ENCODE measurements at places on chromosomes 2 and 18. TPM values are rescaled to one million over a fixed set of nuclear protein-coding genes. Genes with fewer than 3 reads are reported as not detected.
A peak's percentile ranks its signal among the peaks of the same experiment; 100 is the strongest.

DNA sequence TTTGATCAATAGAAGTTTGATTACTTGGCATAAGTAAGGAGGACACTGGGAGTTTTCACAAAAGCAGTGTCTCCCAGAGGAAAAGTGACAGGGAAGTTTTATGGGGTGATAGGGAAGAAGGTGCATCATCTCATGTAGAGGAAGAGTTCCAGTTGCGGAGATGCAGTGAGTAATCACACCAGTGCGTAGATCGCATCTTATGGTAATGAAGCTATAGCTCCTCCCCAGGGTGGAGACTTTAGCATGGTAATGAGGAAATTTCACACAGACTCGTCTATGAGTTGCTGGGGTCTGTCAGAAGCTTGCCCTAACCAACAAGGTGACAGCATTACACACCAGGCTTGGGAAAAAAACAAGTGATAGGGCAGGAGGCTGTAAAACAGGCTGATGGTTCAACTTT, 49.0 kb downstream of the KYNU start:
- DNase-seq: no peak

The SLC14A1 gene
- 2.8 TPM for total RNA-seq

DNA sequence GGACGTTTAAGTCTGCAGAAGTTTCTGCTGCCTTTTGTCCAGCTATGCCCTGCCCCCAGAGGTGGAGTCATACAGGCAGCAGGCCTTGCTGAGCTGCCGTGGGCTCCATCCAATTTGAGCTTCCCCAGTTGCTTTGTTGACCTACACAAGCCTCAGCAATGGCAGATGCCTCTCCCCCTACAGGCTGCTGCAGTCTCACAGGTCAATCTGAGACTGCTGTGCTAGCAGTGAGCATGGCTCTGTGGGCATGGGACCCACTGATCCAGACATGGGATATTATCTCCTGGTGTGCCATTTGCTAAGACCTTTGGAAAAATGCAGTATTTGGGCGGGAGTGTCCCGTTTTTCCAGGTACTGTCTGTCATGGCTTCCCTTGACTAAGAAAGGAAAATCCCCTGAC, 726.0 kb downstream of the ERBB4 start:
- no peak for DNase-seq

The FIGLA gene
- not detected for total RNA-seq

GRCh38 chr18:48229552-48229981, 179.6 kb downstream of the ZBTB7C start:
- DNase-seq: no peak

DNA sequence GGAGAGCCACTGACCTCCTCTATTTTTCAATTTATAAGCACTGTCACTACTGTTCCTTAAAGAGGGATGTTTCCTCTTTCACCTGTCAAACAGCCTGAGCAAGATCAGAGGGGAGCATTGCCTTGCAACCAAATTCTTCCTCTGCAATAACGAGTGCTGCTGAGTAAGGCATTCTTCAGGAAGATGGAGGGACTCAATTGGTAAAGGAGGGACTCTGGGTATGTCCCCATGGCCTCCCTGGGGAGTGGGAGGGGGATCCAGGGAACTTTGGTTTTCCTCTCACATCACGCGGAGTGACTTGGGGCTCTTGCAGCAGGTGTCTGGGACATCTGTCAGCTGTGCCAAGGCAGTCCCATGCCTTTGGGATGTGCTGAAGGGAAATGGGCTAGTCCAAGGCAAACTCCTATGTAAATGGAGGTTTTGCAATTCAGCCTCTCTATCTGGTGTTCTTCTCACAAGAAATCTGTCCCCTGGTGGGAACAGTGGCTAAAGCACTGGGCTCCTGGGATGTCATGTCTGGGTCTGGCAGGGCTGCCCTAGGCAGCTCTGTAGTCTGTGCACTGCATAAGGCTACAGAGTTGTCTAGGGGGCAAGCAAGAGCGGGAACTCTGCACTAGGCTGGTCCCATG, 14.4 kb upstream of the HES6 start:
- no peak for DNase-seq

The TAF1B gene
- total RNA-seq: 23.9 TPM

- no peak for DNase-seq
Observed at GRCh38 chr2:240324312-240325015, 111.0 kb upstream of the GPC1 start.

DNA sequence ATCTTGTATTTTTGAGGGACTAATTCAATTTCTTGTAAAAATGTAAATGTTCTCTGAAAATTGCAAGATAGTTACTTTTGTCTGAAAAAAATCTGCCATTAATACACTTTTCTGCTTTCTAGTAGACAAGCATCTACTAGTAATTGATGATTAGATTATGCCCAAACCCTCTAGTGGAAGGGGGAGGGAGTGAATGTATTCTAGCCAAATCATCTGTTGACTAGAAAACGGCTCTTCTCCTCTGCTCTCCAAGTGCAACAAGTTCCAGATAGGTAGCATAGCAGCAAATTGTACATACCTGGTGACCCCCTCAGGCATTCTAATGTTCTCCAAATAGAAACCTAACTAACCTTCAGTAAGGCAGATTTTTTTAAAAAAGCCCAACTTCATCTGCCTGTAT, 58.6 kb downstream of the RELCH start:
- no peak for DNase-seq

The LHCGR gene
- total RNA-seq: not detected

The ALK gene
- not detected for total RNA-seq

DNA sequence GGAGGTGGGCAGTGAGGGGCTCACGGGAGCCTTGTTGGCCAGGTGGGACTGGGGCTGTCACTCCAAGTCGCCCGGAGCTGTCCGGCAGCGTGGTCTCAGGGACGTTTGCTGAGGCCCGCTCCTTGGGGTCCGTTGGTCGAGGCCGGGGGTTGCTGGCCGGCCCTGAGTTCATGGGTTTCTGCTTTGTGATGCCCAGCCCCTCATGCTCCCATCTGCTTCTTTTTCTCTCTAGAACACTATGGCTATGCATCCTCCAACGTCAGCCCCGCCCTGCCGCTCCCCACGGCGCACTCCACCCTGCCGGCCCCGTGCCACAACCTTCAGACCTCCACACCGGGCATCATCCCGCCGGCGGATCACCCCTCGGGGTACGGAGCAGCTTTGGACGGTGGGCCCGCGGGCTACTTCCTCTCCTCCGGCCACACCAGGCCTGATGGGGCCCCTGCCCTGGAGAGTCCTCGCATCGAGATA, 14.5 kb downstream of the NFATC1 start:
- no peak for DNase-seq

DNA sequence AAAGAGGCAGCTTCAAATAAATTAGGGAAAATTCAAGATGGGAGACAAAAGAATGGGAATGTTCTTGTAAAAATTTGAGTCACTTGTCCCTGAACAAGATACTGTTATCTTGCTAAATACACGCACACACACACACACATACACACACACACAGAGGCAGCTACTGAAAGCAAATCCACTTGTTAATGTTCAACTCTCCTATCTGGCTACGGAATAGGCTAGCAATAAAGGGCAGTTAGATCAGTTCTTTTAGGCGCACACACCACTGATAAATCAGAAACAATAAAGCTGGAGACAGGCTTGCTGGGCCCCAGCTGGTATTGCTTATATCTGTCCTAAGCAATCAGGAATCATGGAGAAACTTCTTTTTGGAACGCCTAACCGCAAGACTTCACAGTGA, 461.6 kb downstream of the BCL11A start:
- DNase-seq: no peak

DNA sequence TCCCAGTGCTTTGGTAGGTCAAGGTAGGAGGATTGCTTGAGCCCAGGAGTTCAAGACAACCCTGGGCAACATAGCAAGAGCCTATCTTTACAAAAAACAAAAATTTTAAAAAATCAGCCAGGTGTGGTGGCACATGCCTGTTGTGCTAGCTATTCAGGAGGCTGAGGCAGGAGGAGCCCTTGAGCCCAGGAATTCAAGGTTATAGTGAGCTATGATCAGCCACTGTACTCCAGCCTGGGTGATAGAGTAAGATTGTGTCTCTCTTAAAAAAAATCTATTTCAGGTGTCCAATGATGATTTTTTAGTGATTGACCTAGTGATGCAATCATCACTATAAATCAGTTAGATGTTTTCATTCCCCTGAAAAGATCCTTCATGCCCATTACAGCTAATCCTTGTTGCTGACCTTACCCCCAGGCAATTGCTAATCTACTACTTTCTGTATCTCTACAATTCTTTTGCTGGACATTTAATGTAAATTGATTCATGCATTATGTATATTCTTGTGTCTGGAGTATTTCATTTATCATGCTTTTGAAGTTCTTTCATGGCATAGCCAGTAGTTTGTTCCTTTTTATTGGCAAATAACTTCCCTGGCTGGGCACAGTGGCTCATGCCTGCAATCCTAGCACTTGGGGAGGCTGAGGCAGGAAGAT, 10.3 kb downstream of the MOCOS start:
- DNase-seq: no peak

GRCh38 chr2:75044291-75044690, 85.8 kb downstream of the POLE4 start:
- no peak for DNase-seq

DNA sequence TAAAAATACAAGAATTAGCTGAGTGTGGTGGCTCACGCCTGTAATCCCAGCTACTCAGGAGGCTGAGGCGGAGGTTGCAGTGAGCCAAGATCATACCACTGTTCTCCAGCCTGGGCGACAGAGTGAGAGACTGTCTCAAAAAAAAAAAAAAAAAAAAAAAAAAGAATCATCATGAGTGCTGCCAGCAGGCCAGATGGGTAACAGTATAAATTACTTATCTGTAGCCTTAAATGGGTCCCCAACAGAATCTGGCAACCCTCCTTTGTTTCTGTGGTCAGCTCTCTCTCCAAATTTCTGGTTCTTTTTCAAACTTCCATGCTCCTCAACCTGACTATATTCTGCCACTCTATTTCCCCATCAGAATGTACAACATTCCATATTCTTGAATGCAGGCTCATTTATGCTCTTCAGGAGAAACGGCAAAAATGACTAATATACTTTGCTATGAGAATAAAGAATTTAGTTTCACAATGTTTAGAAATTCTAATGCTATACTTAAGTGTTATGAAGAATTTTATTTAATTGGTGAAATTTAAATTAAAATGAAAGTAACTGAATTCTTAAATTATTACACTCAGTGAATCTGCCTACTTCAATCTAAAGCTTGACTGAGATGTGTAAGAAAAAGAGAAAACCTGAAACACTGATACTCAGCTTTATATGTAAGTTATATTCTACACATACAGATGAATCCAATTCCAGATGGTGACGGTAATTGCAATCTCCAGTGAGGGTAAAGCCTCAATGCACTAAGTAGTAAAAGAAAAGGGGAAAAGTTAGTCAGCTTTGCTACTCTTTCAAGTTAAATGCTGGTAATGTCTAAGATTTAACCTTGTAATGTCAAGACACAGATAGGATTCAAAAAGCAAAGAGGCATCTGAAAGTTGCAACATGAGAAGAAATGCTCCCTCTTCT, 24.8 kb downstream of the LPIN2 start:
- no peak for DNase-seq

The TEKT4 gene
- total RNA-seq: not detected

The ZNF521 gene
- total RNA-seq: not detected

The MYL12A gene
- 489 TPM for total RNA-seq

DNA sequence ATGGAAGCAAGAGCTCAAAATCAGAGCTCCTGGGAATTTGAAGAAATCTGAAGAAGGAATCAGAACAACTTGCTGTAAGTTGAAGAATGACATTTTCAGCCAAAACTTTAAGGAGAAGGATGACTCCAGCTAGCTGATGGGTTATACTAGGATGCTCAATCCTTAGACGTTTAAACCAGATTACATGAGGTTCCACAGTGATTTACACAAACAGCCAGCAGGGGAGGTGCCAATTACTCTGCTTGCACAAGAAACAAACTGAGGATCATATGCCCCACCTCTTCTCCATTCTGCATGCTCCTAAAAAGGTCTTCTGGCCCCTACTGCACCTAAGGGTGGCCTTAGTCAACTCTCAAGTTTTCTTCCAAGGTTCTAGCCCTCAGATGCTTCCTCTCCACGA, 47.9 kb upstream of the PCBP1 start:
- DNase-seq: no peak

The IL1F10 gene
- not detected for total RNA-seq

The TMEM163 gene
- not detected for total RNA-seq

DNA sequence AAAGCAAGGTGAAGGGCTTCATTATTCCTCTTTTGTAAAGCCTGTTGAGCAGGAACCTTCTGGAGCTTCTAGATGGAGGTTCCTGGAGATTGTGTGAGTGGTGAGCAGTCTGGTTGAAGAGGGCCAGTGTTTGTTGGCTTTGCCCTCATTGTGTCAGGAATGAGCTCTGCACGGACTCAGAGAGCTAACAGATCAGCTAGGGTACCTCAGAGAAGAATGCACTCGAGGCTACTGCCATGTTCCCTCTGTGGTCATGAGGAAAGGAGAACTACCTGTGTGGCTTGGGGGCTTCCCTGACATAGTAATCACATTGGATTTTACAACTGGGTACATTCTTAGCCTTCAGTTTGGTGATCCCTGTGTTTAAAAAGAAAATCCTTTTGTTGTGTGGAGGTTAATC, 46.6 kb downstream of the SPTBN1 start:
- no peak for DNase-seq

DNA sequence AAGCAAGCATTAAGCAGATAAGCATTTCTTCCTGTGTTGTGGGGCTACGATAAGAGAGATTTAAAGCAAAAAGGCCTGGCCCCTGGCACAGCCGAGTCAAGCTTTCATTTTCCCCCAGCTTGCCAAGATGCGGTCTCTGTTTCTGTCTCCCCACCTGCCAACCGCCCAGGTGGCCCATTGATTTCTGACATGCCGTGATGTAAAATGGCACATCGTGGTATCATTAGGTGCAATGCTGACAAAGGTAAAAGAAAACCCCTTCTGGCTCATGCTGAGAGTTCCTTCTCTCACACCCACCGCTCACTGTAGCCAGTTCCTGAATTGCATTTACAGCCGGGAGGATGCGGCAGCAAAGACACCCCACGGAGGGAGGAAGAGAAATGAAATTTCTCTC, 62.8 kb downstream of the BOD1L2 start:
- DNase-seq: no peak

- DNase-seq: no peak
Observed at GRCh38 chr2:200310545-200310971, 4.1 kb downstream of the SPATS2L start.

GRCh38 chr2:216283038-216283900, 89.0 kb downstream of the MARCHF4 start:
- DNase-seq: no peak

DNA sequence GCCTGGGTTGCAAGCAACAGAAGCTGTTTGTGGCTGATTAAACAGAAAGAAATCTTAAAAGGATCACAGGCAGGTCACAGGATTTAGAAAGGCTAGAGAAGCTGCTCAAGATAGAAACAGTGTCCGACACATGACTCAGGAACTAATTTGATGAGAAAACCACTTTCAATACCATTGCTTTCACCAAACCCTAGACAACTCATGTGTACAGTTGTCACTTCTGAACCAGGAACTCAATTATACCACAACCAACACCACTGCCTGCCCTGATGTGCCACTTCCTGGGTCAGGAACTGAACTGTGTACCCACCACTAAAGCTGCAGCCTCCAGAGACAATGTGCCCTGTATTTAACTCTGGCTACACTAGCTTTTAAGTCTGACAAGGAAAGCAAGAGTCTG, 56.0 kb downstream of the TMEM247 start:
- DNase-seq: peak; percentile 25
